ENCODE measurements at places on chromosomes 6 and 20. TPM values are rescaled to one million over a fixed set of nuclear protein-coding genes. Genes with fewer than 3 reads are reported as not detected.

GRCh38 chr6:167049275-167049674 is 50.1 kb downstream of the CEP43 start:
- no peak for DNase-seq

GRCh38 chr20:1377984-1378734 is 14.7 kb downstream of the FKBP1A start:
- DNase-seq, result no peak

DNA sequence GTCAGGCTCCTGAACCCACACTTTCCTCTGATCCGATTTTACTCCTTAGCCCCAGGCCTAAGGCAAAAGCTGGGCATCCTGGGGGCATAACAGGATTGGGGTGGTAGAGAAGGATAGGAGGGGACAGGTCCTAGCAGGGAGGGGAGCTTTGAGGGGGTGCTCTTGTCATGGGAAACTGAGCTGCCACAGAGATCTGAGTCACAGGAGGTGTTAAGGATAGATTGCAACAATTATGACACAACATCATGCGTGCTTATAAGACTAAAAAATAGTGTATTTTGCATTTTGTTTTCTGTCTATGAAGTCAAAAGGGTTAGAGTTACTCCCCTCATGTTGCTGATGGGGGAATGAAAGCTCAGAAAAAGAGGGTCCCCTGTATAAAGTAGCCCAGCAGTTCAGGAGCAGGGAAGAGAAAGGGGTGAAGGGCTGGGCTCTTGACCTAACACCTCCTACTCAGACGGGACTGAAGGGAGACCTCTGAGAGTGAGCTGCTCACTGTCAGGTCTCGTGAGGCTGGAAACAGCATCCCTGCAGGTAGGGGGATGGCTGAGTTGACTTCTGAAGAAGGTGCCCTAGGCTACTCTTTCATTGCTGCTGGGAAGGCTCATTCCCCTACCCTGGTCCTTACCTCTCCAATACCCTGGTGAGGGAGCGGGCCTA is 2.0 kb downstream of the GLP1R start:
- DNase-seq, result no peak

Gene OR12D3
- not detected for total RNA-seq

Gene COL20A1
- 0.70 TPM for total RNA-seq

Gene DLK2
- 0.33 TPM for total RNA-seq

Gene ZNF341
- total RNA-seq, result 7.0 TPM

DNA sequence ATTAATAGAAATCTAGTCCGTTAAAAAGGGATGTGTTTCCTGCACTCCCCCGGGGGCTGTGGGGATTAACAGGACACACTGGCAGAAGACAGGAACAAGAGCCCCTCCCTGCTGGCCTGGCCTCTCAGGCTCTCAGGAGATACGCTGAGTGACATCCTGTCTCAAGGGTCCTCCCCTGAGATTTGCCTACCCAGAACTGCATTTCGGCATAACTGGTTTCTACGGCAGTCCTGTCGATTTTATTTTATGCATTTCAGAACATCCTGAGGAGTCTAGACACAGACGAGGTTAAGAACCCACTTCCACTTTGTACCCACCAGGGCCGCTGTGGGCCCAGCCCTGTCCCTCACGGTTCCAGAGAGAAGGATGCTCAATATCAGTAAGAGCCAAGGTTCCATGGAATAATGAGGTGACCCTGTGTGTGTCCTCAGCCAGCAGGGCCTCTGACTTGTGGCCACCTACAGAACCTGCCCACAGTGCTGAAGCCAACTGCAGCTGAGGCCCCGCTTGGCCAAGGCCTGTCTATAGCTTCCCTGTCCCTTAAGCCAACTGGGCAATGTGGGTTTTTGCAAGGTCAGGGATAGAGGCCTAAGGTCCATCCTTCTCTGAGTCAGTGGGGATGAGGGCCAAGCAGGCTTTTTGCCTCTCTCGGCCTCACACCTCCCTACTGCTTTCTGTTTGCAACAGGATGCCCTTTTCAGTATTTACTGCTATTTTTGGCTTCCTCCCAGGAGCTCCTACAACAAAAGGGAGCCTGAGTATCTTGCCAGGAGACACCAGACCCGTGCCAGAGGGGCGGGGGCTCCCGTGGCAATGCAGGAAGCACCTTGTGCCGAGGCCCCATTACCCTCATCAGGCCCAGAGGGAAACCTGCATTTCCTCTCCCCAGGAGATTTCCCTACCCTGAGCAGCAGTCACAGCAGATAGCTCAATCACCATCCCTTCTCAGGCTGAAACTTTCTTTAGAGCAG is 14.7 kb downstream of the UQCC2 start:
- peak; percentile 44 for DNase-seq

DNA sequence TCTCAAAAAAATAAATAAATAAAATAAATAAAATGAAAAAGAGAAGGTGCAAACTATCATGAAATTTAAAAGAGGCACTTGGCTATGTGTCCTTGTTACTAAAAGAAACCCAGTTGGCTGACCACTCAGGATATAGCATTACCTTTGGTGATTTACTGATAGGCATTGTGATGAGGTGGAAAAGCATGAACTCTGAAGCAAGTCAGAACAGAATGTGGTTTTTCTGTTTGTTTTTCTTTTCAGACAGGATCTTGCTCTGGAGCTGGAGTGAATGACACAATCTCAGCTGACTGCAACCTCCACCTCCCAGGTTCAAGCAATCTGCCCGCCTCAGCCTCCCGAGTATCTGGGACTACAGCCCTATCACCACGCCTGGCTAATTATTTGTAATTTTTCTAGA is 31.9 kb downstream of the ZNF184 start:
- no peak for DNase-seq

Gene LRRC73
- not detected for total RNA-seq

DNA sequence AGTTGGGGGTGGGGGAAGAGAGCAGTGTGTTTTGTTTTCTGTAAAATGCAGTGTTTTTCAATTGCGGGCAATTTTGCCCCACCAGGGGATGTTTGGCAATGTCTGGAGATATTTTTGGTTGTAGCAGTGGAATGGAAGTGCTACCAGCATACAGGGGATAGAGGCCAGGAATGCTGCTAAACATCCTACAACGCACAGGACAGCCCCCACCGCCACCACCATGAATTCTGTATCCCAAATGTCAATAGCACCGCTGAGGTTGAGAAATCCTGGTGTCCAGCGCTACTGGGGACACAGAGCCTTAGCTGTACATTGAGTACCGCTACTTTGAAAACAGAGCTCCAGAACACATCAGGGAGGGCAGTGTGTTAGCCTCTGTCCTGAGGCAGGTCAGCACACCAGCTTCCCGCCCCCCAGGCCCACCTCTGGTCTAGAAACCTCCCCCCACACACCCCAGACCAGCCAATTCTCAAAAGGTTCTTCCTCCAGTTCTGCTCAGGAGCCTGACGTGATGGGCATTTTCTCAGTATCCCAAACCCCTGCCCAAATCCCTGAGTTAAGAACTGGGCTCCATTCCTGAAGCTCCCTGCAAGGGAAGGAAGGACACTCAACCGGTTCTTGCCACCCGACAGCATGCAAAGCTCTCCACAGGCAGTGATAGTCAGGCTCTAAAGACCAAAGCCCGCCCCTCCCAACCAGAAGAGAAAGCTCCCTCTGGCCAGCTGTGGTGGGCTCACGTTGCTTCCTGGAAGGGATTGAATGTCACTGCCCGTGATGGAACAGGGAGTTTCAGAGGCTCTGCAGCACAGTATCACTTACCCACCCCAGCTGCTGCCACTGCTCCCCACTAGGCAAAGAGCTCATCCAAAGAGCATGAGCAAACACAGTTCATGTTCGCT is 321.5 kb upstream of the JARID2 start:
- DNase-seq, result peak; percentile 67

GRCh38 chr6:152636021-152636608 is 1.0 kb downstream of the SYNE1 start:
- peak; percentile 56 for DNase-seq

Gene R3HDML
- 0.07 TPM for total RNA-seq

GRCh38 chr6:32081168-32081990 is 27.8 kb downstream of the TNXB start:
- DNase-seq, result peak; percentile 37

- no peak for DNase-seq
These were observed 598.5 kb upstream of the IRAK1BP1 start for GRCh38 chr6:78268591-78269452.

GRCh38 chr6:28000351-28001045 is 43.5 kb downstream of the OR2B6 start:
- DNase-seq, result no peak

DNA sequence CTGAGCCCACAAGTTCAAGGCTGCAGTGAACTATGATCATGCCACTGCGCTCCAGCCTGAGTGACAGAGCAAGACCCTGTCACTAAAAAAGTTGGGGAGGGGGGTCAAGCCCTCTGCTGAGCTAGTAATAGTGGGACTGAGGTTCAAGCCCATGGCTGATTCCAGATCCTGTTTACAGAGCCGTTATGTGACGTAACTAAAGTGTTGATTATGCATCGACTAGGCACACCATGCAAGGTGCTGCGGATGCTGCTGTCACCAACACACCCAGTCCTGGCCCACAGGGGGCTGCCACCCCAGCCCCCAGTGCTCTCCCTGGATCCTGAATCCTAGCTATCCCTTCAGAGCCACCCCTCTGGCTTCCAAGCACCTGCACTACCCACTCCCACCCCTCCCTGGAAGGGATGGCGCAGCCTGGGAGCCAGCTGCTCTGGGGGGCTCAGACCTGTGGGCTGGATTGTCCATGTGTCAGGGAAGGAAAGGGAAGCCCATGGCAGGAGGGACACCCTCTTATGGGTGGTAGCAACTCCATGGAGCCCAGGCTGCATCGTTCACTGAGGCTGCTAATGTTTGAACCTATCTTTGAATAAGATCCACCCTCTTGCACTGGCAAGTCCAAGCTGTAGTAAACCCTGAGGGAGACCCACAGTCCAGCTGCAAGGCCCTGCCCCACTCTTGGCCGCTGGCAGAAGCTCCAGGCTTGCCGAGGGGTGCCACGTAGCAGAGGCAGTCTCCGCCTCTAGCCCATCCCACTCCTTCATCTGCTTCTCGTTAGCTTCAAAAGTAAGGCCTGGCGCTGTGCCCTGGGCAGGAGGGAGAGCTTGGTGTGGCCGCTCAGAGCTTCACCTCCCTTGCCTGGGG is 95.0 kb downstream of the SNX5 start:
- DNase-seq, result peak; percentile 75

GRCh38 chr20:25624500-25624939 is 706 bp upstream of the NANP start:
- DNase-seq, result no peak

Gene IPCEF1
- 6.6 TPM for total RNA-seq

Gene CNR1
- total RNA-seq, result 6.0 TPM

Gene BNIP5
- not detected for total RNA-seq

Gene CD93
- not detected for total RNA-seq

DNA sequence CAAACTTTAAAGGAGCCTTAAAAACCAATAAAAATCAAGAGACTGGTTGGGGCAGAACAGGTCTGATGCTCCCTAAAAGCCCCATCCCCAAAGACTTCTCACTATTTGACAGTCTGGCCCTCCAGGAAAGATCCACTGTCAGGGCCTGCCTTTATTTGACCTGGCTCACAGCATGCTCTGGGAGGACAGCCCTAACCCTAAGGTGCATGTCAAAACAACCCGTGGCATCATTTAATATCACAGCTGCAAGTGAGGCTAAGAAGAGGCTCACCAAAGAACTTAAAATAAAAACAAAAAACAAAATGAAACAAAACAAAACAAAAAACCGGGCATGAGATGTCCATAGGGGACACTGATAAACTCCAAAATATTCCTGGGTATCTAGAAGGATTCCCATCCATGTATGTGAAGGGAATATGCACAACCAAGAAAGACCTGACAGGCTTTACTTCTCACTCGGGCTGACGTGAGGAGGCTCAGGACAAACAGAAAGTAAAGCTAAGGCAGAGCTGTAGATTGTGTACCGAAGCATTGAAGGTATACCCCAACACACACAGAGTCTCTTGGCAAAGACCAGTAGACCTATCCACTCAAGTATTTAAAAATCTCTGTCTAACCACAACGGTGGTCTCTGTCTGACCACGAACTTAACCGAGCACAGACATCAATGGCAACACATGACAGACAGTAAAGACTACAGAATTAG is 57.3 kb downstream of the AHI1 start:
- no peak for DNase-seq

DNA sequence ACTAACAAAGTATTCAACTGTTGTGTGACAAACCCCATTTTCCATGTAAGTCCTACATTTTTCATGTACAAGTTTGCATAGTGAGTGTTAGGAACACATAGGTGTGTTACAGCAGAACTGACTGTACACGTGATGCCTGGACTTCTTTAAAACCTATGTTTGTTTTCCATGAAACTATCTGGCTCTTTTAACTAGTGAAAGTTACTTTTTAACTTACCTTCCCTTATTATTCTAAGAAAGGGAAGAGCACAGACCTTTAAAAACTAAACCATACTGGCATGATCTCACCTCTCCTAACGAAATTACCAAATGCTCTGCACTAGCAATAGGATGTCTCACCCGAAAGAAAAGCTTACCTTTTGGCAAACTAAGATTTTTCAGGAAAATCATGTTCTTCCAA is 87.8 kb downstream of the CENPW start:
- no peak for DNase-seq

DNA sequence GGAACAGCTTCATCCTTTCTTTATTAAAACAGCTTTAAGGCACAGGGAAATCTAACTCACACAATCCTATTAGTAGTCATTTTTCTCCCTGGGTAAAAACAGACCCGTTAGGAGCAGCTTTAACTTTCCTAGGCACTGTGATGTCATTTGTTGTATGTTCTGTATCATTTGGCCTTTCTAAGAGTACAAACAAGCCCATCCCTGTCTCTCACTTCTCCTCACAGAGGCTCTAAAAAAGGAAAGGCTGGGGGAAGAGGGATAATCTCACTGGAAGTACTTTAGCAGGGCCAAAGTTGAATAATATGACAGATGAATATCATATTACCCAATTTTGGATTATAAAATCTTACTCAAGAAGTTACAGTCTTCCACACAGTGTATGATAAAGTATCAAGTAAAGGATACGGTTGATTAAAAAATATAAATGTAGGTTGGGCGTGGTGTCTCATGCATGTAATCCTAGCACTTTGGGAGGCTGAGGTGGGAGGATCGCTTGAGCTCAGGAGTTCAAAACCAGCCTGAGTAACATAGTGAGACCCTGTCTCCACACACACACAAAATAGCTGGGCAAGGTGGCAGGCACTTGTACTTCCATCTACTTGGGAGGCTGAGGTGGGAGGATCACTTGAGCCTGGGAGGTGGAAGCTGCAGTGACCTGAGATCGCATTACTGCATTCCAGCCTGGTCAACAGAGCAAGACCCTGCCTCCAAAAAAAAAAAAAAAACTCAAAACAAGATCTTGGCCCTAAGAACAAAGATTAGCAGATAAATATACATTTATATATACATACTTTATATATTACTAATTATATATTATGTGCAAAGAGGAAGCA is 7.9 kb downstream of the NUDT3 start:
- DNase-seq, result no peak

DNA sequence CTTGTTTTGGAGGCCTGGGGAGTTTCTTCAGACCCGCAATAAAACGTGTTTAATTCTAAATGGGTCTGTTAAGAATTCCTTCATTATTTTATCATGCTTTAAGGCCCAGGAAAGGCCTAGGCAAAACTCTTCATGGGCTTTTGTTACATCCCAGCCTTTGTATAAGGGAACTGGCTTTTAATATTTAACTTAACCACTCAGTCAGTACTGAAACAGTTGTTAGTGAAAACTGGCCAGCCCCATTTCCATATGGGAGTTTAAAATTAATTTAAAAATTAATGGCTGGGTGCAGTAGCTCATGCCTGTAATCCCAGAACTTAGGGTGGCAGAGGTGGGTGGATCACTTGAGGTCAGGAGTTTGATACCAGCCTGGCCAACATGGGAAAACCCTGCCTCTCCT is 213.2 kb upstream of the FKBP1C start:
- DNase-seq, result no peak

GRCh38 chr6:105920071-105920470 is 166.1 kb upstream of the PRDM1 start:
- DNase-seq, result no peak

Gene AAR2
- total RNA-seq, result 32.1 TPM

Measured in H7 (cell line).